ENCODE measurements at places on chromosomes 5 and 9.

GRCh38 chr9:130368631-130369103 lies 76.1 kb upstream of the ASS1 start:
- DNase-seq = peak; percentile 39

- no peak for DNase-seq
These were observed 38.5 kb upstream of the FRRS1L start for GRCh38 chr9:109205526-109205925.

- no peak for DNase-seq
These were observed 123.2 kb downstream of the DCP2 start for GRCh38 chr5:113099822-113100221.

DNA sequence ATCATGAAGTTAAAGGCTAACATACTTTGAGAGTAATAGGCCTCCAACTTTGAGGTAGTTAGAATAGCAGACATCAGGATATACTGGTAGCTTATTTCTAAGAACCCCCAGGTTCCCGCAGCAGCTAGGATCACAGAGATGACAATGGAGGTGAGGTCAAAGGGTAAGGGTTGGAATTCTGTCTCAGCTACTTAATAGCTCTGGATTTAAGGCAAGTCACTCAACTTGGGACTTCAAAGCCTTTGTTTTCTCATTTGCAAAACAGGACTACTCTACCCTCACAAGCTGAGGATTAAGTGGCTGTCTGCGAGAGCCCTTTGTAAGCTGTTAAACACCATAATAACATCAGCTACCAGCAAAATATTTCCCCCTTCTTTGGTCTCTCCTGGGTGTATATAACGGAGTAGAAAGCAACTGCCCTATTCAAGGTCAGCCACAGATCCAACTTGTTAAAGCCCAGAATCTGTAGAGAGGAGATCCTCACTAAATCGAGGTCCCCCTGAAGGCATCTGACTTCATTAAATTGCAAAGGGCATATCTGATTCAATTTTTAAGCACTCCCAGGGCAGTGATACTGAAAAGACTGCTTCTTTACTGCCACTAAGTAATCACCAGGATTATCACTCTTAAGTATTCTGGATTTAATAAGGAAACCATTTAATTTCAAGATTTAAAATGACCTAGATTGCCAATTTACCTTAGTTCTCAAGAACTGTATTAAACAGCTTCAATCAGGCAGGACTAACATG lies 104.7 kb downstream of the DCP2 start:
- DNase-seq = no peak

DNA sequence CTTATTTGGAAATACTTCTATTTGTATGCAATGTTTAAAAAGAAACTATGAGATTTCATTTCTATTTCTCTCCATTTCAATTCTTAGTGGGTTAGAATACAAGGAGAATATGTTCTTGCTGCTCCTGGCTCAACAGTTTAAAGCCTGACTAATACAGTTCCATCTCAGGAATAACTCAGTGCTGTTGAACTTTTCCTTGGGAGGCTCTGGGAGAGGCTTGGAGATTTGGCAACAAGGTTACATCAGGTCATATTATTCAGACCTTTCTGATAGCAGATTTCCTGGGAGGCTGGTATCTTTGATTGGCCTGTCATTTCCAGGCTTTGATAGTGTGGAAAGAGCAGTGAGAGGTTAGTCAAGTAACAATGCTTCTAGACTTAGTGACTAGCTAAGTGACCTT lies 481.7 kb upstream of the KLF4 start:
- no peak for DNase-seq

GRCh38 chr5:22852807-22853660 lies at the start of gene CDH12:
TSS of gene CDH12 (minus strand) at chr5:22853344.
- peak; percentile 2 for DNase-seq

DNA sequence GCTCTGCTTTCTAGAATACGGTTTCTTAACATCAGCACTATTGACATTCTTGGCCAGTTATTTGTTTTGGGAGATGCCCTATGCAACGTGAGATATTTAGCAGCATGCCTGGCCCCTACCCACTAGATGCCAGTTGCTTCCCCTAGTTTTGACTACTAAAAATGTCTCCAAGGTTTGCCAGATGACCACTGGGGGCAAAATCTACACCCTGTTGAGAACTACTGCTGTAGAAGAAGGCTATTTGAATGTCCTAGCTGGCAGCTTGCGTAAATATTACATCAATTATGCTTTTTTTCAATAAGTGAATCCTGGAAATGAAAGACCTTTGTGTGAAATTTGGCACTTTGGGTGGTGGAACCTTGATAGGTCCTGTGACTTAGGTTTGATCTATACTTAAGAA lies 5.0 kb downstream of the NCBP1 start:
- DNase-seq = no peak

DNA sequence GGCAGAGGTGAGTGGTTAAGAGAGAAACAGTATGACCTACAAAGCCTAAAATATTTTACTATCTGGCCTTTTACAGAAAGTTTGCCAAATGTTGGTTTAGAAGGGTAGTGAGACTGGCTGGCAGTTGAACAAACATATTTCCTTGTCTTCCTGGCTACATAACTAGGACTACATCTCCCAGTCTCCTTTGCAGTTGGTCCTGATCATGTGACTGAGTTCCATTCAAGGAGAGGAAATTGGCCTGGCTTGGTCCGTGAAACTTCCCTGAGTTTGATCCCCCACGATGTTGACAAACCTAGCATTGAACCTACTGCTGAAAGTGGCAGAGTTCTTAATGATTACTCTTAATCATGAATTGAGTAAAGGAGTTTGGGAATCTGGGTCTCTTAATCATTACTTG lies 280.8 kb downstream of the SLIT3 start:
- no peak for DNase-seq

- DNase-seq = no peak
These were observed 63.9 kb downstream of the EPB41L4A start for GRCh38 chr5:112355058-112355685.

- DNase-seq = no peak
These were observed 34.4 kb downstream of the RAB3C start for GRCh38 chr5:58617241-58617640.

DNA sequence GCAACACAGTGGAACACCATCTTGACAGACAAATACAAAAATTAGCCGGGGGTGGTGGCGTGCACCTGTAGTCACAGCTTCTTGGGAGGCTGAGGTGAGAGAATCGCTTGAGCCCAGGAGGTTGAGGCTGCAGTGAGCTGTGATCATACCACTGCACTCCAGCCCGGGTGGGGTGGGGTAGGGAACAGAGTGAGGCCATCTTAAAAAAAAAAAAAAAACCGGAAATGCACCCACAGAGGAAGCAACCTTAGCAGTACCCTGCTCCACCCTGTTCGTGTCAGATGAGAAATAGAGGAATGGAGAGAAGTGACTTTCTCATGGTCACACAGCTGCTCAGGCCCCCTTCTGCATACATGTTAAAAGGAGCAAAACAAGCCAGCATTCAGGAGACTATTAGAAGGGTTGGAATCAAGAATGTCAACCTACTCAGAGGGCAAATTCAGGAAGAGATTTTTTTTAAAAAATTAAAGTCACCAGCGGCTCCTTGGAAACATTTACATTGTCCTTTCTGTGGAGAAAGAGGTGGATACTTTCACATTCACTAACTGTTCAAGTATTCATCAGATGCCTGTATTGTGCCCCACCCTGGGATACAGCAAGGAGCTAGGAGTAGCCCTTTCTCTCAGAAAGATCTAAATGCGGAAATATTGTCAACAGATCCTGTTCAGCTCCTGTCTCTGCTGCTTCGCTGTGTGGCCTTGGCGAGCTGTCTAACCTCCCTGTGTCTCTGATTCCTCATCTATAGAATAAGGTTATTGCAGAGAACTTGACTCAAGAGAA lies 41.0 kb downstream of the CYFIP2 start:
- DNase-seq = no peak

DNA sequence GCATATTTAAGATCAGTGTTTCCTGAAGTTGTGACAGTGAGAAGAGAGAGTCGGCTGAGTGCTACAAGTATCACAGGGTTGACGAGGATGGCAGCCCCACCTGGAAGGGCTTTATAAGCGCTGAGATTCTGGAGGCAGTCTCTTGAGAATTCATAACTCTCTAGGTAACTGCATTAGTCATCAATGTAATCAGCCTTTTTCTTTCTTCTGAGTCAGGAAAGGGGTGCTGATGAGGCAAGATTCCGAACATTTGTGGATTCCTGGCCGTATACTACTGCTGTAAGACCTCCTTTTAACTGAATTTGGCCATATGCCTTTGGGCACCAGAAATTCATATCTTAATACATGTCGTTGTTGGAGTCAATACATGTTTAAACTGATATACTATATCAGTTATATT lies 6.6 kb upstream of the RNF20 start:
- no peak for DNase-seq

GRCh38 chr5:3392306-3392939 lies 203.2 kb upstream of the IRX1 start:
- no peak for DNase-seq

DNA sequence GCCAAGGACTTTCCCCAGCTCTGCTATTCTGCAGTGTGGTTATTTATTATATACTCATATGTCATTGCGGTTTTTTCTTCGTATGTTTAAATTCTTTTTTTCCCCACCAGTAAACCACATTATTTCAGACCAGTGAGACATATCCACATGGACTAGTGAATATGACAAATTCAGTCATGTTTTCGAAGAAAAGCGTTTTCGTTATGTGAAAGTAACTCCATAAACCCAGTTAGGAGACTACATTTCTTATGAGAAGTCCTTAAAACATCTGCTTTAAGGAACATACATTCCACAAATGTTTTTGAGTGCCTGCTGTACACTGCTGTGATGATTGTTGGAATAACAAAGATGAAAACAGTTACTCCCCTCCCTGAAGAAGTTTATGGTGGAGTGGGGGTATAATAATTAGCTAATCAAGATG lies 591.8 kb upstream of the CLINT1 start:
- no peak for DNase-seq

DNA sequence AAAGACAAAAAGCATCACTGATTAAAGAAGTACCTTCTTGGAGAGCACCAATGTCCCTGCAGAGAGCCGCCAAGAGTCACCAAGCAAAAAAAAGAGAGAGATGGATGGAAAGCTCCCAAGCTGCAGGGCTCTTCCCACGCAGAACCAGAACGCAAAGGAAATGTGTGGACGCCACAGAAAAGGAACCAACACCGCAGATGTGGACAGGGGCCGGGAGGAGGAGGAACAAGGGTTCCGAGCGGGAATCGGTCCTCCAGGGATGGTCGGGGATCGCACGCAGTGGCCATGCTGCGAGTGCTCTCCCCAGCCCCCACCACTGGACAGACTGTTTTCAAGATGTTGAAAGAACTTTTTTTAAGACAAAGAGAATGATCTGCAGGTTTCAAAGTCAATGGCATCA lies 40.2 kb upstream of the ZNF354A start:
- no peak for DNase-seq

DNA sequence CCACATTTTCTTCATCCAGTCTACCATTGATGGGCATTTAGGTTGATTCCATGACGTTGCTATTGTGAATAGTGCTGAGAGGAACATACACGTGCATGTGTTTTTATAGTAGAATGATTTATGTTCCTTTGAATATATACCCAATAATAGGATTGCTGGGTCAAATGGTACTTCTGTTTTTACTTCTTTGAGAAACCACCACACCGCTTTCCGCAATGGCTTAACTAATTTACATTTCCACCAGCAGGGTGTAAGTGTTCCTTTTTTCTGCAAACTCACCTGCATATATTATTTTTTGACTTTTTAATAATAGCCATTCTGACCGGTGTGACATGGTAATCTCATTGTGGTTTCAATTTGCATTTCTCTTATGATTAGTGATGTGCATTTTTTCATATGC lies 82.2 kb upstream of the RFX3 start:
- DNase-seq = no peak

GRCh38 chr9:17622141-17622540 lies 43.3 kb downstream of the SH3GL2 start:
- DNase-seq = no peak

DNA sequence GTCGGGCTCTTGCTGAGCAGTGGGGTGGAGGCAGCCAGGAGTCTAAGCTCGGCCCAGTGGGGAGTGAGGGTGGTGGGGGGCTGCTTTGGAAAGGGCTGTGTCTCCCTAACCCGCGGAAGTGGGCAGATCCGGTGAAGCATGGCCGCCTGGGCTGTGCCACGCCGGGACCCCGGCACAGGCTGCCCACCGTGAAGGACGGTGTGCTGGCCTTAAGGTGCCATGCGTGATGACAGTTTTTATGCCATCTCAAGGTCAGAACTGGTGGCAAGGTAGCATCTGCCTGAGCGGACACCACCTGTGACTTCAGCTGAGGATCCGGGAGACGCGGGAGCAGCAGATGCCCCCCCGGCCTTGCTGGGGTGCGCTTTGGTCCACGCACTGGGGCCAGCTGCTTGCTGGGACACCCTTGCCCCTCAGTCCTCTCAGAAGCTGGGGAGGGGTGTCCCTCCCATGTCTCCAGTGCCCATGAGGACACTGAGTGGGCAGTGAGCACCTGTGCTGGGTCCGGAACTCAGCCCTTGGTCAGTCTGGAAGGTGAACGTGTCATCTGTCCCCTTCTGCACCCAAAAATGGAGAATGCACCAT lies 53.9 kb downstream of the AHRR start:
- peak; percentile 17 for DNase-seq

- no peak for DNase-seq
These were observed 1.0 kb upstream of the FBXW11 start for GRCh38 chr5:172007175-172008110.

DNA sequence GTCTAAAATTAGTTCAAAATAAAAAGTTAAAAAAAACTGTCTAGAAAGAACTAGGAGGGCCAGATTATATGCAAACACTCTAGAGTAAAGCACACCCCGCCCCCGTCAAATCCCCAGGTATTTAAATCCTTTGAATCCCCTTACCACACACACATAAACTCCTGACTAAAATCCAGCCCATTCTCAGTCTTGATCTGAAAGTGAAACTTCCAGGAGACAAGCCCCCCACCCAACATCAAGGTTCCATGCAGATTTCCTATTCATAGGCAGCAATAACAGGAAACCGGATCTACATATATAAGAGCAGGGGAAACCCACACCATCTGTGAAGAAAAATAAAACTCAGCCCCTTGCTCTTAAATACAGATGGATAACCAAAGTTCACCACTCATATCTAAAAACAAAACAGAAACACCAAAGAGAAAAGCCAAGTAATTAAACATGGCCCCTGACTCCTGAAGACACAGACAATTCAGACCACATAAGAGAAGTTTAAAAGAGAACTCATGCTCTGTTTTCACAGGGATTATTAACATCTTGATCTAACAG lies 42.3 kb downstream of the MARCHF3 start:
- DNase-seq = peak; percentile 36

DNA sequence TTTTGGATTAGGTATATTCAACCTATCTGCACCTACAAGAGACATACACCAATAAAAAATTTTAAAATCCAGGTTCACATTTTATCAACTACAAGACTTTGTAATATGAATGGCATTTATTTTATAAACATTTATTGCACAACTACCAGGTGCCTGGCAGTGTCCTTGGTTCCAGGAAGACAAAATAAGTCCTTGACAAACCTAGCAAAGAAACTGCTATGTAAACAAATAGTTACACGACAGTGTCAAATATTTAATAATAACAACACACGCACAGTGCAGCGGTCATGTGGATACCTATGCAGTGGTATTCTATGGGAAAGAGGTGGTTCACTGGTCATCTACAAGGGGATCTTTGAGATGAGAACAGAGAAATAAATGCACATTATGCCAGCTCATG lies 120.7 kb downstream of the MYO10 start:
- no peak for DNase-seq

- no peak for DNase-seq
These were observed 60.7 kb downstream of the PARP8 start for GRCh38 chr5:50727149-50727496.

All from stimulated activated CD4-positive, alpha-beta T cell treated with anti-CD3 and anti-CD28 coated beads, Interleukin-2, amount 100 ng/mL, for 24 hours (primary cell).